ENCODE measurements at places on chromosomes 1 and 21. TPM values are rescaled to one million over a fixed set of nuclear protein-coding genes. Genes with fewer than 3 reads are reported as not detected.

TLCD4 gene
- total RNA-seq = 16.5 TPM

- no peak for DNase-seq
These were observed 8.4 kb downstream of the SGIP1 start for GRCh38 chr1:66542314-66542713.

SLC25A34 gene
- 0.13 TPM for total RNA-seq

GRCh38 chr1:31031330-31032143 lies 34.0 kb downstream of the PUM1 start:
- DNase-seq = no peak

DNA sequence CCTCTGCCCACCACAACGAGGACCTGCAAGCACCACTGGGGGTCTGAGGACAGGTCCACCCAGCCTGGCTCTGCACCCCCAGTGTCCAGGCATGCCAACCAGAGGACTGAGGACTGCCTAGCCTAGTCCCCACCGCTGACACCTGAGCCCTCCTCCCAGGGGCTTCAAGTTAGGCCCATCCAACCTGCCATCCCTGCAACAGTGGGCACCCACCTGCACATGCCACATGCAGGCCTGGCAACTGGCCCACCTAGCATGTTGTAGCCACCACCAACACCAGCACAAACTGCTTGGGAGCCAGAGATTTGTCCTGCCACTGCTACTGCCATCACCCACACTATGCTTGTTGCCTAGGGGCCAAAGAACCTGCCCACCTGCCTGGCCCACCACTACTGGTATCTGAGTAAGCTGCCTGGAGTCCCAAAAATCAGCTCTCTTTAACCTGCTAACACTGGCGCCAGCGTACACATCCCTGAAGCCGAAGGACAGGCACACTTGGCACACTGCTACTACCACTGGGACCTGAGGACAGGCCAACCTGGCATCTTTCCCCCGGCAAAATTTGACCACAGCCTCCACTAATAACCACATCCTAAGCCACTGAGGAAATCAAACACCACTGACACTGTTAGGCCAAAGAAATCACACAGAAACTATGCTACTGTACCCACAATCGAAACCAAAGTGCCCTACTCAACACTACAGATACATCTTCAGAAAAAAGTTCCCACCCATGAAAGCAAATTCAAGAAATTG lies 61.5 kb downstream of the PSMG1 start:
- DNase-seq = no peak

- no peak for DNase-seq
These were observed 6.7 kb downstream of the VSIG8 start for GRCh38 chr1:159855709-159856108.

PTCH2 gene
- 3.0 TPM for total RNA-seq

DNA sequence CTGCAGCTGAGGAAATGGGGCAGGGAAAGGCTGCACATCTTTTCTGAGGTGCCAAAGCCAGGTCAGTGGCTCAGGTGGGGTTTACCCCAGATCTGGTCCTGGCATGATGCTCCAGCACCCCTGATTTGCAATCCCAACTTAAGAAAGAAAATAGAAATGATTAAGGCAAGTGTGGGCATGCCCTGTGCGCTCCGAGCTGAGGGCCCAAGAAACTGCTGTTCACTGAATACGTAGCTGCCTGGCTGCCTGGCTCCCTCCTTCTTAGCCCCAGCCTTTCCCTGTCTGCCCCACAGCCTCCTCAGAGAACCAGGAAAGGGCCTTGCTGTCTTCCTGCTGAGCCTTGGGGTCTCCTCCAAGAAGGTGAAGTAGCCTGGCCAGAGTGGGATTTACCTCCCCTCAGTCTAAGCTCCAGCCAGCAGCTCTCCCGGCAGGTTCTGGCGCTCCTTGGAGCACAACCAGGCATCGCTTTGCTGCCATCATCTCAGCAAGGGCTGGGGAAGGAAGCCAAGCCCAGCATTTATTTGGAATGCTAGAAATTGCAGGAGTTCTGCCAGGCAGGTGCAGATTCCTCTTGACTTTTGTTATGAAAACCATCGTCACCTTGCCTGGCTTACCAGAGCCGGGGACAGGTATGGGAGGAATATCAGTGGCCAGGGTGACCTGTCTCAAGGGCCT lies 51.3 kb upstream of the SELENON start:
- DNase-seq = no peak

GRCh38 chr1:80153762-80154161 lies 1147.2 kb upstream of the ADGRL4 start:
- no peak for DNase-seq

DNA sequence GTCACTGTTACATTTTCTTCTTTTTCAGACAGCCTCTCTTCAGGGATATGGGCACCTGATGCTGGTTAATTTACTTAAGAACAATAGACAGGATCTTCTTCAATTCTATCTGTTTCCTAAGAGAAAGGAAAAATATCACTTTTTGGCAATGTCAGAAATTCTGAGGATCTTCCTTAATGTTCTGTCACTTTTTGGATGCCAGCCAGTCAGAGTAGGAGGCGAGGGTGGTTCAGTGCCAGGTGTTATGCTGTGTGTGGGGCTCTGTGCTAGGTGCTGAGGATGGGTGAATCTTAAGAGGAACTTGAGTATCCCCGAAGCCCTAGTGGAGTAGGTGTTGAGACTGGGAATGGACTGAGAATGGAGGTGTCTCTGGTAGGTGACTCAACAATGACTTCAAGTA lies 133.5 kb downstream of the UCK2 start:
- DNase-seq = no peak

SLC35D1 gene
- 6.5 TPM for total RNA-seq

- DNase-seq = no peak
These were observed 80.5 kb downstream of the FGGY start for GRCh38 chr1:59377350-59377904.

NBPF12 gene
- 6.7 TPM for total RNA-seq

DNA sequence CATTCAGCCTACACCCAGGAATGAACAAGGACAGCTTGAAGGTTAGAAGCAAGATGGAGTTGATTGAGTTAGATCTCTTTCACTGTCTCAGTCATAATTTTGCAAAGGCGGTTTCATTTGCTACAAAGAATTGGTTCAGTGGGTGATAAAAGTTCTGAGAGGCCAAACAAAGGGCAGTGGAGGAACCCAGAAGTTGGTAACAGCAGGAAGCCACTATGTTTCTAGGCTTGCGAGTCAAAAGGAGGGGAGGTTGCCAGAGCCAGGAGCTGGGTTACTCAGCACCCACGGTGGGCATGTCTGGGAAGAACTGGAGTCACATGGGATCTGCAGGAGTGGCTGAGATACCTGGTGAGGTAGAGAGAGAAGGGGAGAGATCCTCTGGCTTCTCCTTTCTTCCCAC lies 64.2 kb upstream of the MRPS6 start:
- DNase-seq = no peak

- DNase-seq = peak; percentile 63
These were observed 62.1 kb downstream of the GNG12 start for GRCh38 chr1:67771152-67771551.

- no peak for DNase-seq
These were observed 6.1 kb upstream of the RCSD1 start for GRCh38 chr1:167623951-167624350.

DNA sequence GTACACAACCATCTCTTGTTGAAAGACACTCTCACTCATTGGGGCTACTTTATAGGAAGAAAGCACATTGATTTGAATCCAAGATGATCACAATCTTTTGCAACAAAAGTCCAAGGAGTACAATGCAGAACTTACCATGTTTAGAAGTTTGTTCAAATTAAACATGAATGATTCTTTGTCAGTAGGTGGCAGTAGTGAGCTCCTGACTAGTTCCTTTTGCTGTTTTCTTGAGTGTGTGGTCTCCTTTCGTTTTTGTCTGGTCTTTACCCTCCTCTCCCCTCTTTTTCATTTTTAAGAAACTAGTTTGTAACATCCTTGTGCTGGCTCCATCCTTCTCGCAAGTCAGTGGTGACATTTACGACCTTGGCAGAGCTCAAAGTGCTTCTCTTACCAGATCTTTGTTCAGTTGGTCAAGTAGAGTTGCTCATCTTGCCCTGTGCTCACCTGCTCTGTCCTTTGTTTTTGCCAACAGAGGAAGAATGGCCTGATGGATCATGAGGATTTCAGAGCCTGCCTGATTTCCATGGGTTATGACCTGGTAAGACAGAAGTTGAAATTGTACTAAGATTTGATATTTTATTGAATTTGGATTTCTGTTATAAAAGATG lies 35.7 kb upstream of the MTR start:
- peak; percentile 64 for DNase-seq

DNA sequence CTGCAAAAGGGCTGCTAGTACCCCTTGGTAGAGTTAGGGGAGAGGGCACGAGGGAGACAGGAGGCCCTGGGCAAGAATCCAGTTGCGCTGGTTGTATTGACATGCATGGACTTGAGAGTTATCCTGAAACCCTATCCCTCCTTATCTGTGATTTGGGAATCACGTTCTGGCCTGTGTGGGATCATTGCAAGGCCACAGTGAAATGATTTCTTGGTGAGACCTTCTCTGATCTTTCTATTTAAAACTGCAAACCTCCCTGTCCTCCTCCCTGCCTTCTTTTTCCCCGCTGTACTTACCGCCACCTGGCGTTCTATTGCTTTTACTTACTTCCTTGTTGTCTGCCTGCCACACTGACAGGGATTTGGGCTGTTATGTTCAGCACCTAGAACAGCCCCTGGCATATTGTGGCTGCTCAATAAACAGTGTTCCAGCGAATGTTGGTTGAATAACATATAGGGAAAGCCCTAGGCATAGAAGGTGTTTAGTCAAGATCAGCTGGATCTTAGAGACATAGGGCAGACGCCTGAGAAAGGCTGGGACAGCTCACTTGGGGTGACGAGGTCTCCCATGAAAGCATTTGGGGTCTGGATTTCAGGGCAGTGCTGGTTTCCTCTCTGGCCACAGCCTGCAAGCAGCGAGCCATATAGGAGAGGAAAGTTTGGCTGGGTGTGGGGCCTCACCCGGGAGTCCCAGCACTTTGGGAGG lies 25.6 kb downstream of the ALPL start:
- peak; percentile 72 for DNase-seq

GRCh38 chr1:197198333-197198732 lies 51.9 kb upstream of the ASPM start:
- no peak for DNase-seq

LRRC42 gene
- total RNA-seq = 40.1 TPM
